ENCODE measurements at places on chromosomes 11 and 22.

- no peak for DNase-seq
Observed at GRCh38 chr22:49229483-49230193, 598.0 kb downstream of the BRD1 start.

- DNase-seq = no peak
Observed at GRCh38 chr11:2853401-2853800, 32.2 kb downstream of the CDKN1C start.

GRCh38 chr11:130161441-130162145 is 2.0 kb downstream of the ST14 start:
- no peak for DNase-seq

GRCh38 chr11:2892967-2893528 is 7.5 kb upstream of the CDKN1C start:
- DNase-seq = peak; percentile 28

GRCh38 chr11:56093008-56093407 is at the start of gene OR8I2:
OR8I2 (plus strand) TSS chr11:56093308; CDS start chr11:56093308, 0 bp downstream.
- no peak for DNase-seq

DNA sequence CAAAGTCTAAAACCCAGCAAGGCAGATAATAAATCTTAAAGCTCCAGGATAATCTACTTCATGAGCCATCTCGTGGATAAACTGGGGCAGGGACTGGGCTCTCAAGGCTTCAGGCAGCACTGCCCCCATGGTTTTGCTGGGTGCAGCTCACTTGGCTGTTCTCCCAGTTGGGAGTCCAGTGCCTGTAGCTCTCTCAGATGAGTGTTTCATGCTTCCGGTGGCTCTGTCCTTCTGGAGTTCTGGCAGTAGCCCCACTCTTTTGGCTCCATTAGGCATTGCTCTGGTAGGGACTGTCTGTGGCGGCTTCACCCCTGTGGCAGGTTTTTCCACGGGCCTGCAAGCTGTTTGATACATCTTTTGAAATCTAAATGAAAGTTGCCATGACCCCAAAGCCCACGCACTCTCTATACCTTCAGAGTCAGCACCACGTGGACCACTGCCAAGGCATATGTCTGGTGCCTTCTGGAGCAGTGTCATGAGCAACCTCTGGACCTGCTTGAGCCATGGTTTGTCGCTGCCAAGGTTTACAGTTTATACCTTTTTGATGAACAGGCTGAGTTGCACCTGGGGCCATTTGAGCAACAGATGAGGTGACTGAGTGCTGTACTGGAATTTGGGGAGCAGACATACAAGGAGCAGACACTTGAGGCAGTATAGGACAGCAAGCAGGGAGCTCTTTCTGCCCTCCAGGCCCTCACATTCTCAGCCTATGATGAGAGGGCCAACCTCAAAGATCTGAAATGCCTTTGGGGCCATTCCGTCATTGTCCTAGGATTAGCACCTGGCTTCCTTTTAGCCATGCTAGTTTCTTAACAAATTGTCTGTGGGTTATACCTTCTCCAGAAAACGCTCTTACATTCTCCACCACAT is 48.6 kb downstream of the MTNR1B start:
- no peak for DNase-seq
